ENCODE measurements at places on chromosomes 11 and 22. TPM values are rescaled to one million over a fixed set of nuclear protein-coding genes. Genes with fewer than 3 reads are reported as not detected.

VSIG2 gene
- total RNA-seq, result 0.49 TPM

DBX1 gene
- total RNA-seq, result 1.3 TPM

OR8K1 gene
- total RNA-seq, result not detected

KRTAP5-7 gene
- not detected for total RNA-seq

P2RX6 gene
- 19.8 TPM for total RNA-seq

SERPIND1 gene
- 0.09 TPM for total RNA-seq

CRYBA4 gene
- not detected for total RNA-seq

MCHR1 gene
- total RNA-seq, result 0.27 TPM

GRCh38 chr11:1797391-1798125, 33.8 kb upstream of the CTSD start:
- no peak for DNase-seq

- DNase-seq, result peak; percentile 81
Measured at GRCh38 chr11:76206327-76207081, at the start of gene WNT11. WNT11 (minus strand) TSS chr11:76206502; CDS start chr11:76206407, 95 bp downstream.

DNA sequence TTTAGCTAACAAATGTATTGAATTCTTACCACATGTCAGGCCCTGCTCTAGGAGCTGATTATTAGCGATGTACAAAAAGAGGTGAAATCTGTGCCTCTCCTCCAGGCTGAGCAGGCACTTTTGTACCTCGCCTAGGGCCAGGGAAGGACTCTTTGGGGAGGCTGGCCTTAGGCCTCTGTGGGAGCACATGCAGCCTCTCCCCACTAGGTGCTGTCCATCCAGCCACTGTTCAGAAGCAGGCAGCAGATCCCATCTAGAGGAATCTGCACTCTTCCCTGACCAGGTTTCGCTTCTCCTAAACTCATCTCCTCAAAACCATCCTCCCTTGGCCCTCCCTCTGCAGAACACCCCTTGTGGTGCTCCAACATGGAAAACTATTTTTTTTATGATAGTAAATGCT, 51.9 kb upstream of the WT1 start:
- no peak for DNase-seq

DNA sequence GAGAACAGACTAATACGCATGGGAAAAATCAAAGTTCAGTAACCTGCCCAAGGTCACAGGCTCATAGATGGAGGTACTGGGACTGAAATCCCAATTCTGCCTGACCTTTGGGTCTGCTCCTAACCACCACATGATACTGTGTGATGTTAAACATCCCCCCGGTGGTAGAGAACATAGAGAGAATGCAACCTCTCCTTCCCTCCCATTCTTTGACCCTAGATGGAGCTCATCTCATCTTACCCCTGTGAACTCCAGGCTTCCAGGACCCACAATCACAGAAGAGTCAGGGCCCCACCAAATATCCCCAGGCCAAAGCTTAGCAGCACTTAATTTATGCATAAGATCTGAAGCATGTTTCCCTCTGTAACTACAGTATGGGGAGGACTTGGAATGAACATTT, 198.5 kb downstream of the MYO18B start:
- DNase-seq, result no peak

- DNase-seq, result no peak
Measured at GRCh38 chr11:78978831-78979230, 404.2 kb upstream of the NARS2 start.

- DNase-seq, result peak; percentile 74
Measured at GRCh38 chr22:44702479-44703198, 635 bp downstream of the PRR5 start.

DNA sequence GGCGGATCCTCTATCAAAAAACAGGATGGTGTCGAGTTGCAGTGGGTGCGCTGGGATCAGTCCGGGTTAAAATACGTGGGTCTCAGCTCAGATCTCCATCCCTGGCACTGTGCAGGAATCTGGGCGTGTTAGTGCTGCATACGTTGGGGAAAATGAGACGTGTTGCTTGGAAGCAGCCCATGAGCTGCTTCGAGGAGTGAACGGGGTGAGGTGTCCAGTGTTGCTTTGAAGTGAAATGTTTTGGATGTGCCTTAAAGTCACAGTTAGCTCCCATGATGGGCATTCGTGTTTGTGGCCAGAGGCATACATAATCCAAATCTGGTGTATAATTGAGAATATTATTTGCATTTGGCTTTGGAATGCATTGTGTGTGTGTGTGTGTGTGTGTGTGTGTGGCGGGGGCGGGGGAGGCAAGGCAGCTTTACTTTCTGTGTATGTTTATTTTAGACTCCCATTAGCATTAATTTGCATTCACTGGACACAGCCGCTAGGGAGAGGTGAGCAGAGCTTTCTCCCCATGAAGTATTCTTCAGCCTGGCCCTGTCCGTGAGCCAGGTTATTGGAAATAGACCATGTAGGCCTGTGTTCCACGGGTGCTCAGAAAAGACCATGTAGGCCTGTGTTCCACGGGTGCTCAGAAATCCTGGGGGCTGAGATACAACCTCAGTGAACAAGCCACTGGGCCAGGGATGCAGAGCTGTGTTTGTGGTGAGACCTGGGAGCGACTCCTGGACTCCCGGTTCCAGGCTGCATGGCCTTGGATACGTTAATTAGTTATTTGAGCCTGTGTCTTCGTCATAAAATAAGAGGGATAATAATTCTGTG, 134.6 kb downstream of the ST3GAL4 start:
- peak; percentile 36 for DNase-seq

Data from muscle of leg (tissue), 16 donors.